ENCODE measurements at places on chromosomes 6 and 20.
A peak's percentile ranks its signal among the peaks of the same experiment; 100 is the strongest.

- DNase-seq, result no peak
Observed at GRCh38 chr6:8177721-8178120, 75.4 kb upstream of the EEF1E1 start.

GRCh38 chr6:145789443-145789842 is 25.2 kb downstream of the FBXO30 start:
- DNase-seq, result no peak

DNA sequence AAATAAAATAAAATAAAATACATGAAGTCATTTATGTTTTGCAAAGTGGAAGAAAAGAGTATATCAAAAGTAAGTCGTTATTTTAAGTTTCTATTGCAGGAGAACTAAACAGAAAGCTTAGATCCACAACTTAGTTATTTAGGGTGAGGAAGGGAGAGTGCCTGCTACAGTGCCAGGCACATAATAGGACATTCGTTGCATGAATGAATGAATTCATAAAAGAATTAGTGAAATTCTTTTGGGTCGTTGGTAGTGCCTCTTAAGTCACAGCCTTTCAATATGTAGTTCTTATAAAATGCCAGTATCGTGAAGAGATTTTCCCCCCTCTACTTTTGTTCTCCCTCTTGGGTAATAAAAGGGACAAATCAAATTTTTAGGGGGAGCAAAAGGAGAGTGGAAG is 29.1 kb downstream of the SF3B5 start:
- no peak for DNase-seq

- no peak for DNase-seq
Observed at GRCh38 chr6:127402890-127403617, 56.1 kb downstream of the KIAA0408 start.

DNA sequence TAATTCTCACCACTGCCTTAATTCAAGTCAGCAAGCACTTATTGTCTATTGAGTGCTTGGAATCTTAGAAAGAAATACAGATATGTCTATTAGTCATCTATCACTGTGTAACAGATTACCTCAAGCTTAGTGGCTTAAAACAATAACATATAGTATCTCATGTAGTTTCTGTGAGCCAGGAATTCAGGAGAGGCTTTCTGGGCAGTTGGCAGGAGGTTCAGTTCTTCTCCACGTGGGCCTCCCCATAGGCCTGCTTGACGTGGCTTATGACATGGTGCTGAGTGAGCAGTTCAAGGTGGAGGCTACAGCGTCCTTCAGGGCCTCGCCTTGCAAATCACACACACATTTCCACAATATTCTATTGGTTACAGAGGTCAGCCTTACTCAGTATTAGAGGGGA is 69.7 kb downstream of the DTD1 start:
- peak; percentile 23 for DNase-seq

GRCh38 chr6:8627085-8627861 is 191.9 kb upstream of the SLC35B3 start:
- DNase-seq, result peak; percentile 10

GRCh38 chr6:56790414-56790813 is 147.7 kb upstream of the DST start:
- no peak for DNase-seq

DNA sequence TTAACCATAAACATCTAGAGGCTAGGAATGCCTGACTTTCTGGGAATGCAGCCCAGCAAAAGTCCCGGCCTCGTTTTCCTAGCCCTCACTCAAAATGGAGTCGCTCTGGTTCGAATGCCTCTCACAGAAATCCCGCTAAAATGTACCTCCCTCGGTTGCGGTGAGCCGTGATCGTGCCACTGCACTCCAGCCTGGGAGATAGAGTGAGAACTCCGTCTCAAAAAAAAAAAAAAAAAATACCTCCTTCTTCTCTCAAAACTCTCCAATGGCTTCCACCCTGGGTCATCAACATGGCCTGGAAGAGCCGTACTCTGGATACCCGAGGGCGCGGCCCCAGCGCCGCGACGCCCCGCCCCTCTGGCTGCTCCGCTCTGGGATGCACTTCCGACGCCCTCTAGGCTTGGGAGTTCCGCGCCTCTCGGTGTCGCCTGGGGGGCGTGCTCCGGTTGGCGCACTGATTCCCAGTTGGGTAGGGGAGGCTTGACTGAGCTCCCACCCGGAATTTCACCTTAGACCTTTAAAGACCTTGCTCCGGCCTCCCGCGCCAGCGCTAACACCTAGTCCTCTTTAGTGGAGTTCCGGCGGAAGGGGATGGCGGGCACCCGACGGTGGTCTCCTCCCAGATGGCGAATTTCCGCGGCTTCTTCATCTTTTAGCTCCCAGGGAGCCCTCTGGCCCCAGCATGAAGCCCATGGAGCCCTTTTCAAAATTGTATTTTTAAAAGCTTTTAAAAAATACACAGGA is 12.3 kb downstream of the HMGN4 start:
- DNase-seq, result peak; percentile 73

GRCh38 chr6:125888989-125889656 is 67.4 kb upstream of the HINT3 start:
- peak; percentile 8 for DNase-seq

DNA sequence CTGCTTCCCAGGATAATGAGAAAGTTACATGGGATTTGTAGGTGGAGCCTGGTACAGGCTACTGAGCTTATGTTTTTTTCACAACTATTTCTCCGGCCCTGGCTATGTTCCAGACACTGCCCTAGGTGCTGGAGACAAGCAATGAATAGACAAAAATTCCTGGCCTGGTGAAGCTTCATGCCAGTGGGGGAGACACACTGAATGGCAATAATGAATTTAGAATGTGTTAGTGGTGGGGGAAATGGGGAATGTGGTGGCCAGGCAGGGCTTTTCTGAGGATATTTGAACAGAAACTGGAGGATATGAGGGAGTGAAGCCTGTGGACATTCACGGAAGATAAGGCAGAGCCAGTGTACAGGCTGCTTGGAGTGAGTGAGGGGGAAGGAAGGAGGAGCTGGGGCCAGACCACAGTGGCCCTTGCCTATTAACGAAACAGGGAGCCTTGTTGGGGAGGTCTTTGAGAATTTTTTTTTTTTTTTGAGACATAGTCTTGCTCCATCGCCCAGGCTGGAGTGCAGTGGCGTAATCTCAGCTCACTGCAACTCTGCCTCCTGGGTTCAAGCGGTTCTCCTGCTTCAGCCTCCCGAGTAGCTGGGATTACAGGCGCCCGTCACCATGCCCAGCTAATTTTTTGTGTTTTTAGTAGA is 6.6 kb downstream of the FOXS1 start:
- peak; percentile 50 for DNase-seq

- peak; percentile 41 for DNase-seq
Observed at GRCh38 chr20:12014736-12015135, 97.0 kb downstream of the BTBD3 start.

DNA sequence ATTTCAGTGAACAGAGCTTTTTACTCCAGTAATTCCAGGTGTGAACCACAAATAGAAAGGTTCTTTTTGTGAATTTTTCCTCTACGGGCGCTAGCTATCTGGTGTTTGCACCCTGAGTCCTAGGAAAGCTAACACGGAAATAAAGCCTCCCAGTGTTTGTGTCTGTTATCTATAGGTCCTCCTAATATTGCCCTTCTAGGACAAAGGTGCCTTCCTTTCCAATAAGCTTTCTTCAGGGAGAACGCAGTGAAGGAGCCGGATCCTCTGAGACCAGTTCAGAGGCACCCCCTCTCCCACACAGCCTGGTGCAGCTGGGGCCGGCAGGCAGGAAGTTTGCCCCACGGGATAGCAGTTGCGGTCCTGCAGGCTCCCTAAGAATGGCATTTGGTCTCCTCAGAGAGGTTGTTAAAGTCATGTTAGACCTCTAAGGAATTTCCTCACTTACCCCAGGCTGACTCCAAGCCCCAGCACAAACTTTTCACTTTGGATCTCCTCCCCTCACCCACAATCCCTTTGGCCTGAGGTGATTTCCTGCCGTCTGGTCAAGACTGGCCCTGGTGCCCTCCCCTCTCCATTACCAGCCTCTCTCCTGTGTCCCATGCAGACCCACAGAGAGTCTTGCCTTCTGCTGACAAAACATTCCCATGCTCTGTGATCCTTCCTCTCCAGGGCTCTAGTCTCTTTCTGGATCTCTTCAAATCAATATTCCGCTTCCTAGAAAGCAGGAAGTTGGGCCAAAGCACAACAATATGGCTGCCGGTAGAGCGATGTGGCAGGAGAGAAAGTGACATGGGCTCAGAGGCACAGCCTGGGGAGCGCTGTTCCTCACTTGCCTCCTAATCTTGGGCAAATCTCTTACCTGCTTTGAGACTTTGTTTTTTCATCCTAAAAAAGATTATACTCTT is 126.0 kb downstream of the MOXD1 start:
- peak; percentile 28 for DNase-seq

GRCh38 chr6:53461041-53461656 is 83.8 kb downstream of the GCLC start:
- DNase-seq, result no peak

DNA sequence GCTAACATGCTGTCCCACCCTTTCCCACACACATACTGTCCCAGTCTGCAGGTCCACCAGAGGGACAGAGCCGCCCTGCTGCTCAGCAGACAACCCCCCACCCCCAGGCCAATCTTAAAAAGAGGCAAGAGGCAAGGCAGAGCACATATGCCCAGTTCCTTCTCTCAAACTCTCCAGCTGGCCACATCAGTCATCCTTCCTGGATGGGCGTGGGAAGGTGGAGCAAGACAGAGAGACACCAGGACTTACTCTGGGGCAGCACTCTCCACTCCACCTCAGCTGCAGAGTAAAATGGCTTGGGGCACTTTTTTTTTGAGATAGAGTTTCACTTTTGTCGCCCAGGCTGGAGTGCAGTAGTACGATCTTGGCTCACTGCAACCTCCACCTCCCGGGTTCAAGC is 10.8 kb downstream of the MOCS3 start:
- DNase-seq, result no peak

GRCh38 chr6:169163411-169163901 is 90.2 kb downstream of the THBS2 start:
- no peak for DNase-seq

DNA sequence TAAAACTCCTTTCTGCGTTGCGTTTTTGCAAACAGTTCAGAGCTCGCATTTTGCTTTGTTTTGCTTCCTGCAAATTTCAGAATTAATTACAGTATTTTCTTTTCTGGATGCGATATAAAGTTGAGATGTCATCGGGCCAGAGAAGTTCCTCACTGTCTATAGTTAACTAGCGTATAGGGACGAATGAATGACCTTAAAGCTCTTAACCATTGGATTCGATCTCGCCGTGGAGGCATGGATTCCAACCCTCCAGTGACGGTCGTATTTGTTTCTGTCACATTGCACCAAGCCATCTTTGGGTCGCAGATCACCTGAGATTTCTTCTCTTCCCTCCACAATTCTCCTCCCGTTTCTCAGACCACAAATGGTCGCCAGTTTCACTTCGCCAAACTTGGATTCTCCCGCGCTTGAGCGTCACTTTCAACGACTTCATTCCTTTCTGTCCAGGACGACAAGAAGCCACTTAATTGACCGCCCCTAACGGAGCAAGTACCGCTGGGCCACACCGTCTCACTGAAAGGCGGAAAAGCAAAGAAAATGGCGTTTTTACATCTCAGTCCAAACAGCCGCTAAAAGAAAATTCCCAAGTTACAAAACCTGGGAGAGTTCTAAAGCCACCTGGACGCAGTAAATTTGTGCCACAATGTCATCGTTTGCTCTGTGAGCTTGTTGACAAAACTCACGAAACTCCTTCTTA is 85.3 kb upstream of the ZNF184 start:
- no peak for DNase-seq

- no peak for DNase-seq
Observed at GRCh38 chr6:41964201-41964887, 22.7 kb upstream of the CCND3 start.

GRCh38 chr6:133610971-133611370 is 277.9 kb upstream of the TCF21 start:
- DNase-seq, result no peak

- no peak for DNase-seq
Observed at GRCh38 chr20:57664476-57664875, 44.2 kb upstream of the ZBP1 start.

DNA sequence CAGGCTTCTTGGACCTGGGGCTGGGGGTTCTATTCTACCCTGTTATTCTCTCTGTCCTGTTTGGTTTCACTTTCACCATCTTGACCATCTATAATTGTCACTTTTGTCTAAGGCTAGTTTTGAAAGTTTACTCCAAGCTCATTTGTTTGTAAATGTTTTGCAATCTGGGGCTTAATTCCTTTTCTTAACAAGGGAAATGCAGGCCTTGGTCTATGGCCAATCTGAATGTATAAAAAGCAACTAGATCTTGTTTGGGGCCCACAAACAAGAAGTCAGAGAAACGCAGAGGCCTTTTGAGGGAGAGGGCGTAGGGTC is 86.3 kb upstream of the PREP start:
- DNase-seq, result no peak

DNA sequence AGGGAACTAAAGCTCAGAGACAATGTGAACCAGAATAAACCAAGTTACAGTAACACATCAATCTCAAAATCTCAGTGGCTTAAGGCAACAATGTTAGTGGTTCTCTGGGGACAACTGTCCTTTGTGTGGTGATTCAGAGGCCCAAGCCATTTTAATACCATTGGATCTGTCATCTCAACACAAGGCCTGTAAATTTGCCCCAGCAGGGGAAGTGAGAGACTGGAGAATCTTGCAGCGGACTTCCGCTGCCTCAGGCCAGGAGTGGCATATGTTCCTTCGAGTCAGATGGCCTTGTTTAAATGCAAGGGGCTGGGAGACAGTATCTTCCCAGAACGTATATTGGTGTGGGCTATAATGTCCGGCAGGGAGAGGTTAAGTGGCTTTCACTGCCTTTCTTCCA is 126.0 kb downstream of the CD83 start:
- no peak for DNase-seq

DNA sequence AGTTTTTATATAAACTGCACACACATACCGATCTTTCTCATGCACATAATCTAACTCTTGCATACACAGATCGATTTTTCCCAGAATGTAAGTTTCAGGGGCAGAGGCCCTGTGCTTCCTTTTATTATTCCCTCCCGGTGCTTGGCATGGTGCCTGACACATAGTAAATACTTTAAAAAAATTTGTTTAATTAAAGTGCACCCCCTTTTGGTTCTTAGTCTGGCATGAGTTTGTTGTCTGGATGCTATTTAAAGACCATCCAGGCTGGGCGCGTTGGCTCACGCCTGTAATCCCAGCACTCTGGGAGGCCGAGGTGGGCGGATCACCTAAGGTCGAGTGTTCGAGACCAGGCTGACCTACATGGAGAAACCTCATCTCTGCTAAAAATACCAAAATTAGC is 5.4 kb upstream of the DEK start:
- DNase-seq, result no peak

GRCh38 chr6:4636881-4637224 is 139.4 kb upstream of the CDYL start:
- DNase-seq, result no peak

- no peak for DNase-seq
Observed at GRCh38 chr6:88987922-88988321, 24.5 kb upstream of the RNGTT start.

- no peak for DNase-seq
Observed at GRCh38 chr6:170087941-170088581, 202.8 kb downstream of the DLL1 start.

- no peak for DNase-seq
Observed at GRCh38 chr6:119200512-119201175, 122.2 kb upstream of the FAM184A start.
